ENCODE measurements at places on chromosomes 11 and 22.

DNA sequence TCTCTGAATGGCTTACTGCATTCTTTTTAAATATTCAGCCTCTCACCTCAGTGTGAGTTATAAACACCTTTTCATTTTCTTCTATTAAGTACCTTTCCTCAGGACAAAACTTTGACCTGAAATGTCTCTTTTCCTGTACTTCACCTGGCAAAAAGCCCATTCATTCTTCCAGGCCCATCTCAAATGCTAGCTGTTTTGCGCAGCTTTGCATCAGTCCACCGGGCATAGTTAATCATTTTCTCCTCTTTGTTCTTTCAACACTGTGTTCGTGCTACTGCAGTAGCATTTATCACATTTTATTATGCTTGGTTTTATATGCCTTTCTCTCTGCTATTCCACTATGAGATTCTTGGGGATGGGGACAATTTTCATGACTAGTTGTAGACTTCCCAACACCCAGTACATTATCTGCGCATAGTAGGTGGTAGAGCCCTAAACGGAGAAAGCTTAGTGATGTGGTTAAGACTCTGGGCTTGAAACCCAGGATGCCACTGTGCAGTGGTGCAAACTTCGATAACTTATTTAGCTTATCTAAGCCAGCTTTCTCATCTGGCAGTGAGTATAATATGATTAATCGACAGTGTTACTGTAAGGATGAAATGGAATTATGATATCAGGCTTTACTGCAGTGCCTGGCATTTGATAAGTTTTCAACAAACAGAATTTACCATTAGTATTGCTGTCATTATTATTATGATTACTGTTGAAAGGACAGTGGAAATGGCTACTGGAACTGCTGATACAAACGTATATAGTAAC lies 695.7 kb downstream of the NELL1 start:
- DNase-seq, result no peak

DNA sequence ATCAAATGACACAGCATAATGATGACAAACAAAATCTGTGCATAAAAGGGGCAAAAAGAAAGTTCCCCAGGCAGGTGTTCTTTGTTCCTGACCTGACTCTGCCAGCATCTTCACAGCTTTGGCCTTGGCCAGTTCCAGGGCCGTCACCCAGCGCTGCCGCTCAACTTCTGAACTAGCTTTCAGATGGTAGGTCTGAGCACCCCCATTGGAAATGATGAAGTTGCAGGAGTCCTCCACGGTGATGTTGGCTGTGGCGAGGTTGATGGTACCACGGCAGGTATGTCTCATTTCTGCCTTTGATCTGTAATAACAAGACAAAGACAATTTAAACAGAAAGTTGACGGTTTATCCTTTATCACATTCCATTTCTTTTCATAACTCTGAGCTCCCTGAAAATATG lies 5.3 kb downstream of the OSBP start:
- DNase-seq, result no peak

- no peak for DNase-seq
Observed at GRCh38 chr11:128909438-128910125, 18.4 kb downstream of the KCNJ5 start.

- no peak for DNase-seq
Observed at GRCh38 chr11:112617977-112618826, 343.0 kb upstream of the NCAM1 start.

GRCh38 chr11:45568049-45568448 lies 97.4 kb downstream of the CHST1 start:
- no peak for DNase-seq

GRCh38 chr11:2883640-2883978 lies 2.0 kb downstream of the CDKN1C start:
- no peak for DNase-seq

DNA sequence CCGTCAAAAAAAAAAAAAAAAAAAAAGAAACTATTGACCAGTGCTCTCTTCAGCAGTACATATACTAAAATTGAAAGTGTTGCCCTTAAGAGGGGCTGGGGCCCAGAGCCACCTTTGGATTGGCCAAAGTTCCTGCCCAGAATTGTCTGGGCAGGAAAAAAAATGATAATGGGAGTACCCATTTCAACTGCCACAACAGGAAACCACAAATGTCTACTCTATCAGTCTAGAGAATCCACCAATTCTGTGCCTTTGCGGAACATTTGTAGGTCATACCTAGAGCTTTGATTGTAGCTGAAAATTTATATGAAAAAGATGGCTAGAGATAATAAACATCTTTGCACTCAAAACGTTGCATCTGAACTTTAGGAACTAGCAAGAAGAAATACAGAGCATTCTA lies 69.4 kb downstream of the FAM76B start:
- DNase-seq, result no peak

DNA sequence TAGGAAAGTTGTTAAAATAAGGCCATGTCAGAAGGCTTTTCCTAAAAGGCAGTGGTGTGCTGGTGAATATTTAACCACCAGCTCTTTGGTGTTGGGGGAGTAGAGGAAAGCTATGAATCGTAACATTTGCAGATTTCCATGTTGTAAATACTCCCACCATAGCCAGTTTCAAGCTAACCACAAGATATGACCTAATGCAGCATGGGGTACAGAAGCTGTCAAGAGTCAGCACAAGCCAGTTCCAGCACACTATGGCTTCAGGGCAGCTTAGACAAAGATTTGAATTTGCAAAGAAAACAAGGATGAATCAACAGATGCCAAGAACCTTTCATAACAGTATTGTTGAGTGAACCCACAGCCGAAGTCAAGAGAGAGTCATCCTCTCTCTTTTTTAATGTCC lies 40.0 kb downstream of the COMMD9 start:
- DNase-seq, result no peak

GRCh38 chr11:17479284-17480214 lies 2.9 kb upstream of the ABCC8 start:
- DNase-seq, result no peak

DNA sequence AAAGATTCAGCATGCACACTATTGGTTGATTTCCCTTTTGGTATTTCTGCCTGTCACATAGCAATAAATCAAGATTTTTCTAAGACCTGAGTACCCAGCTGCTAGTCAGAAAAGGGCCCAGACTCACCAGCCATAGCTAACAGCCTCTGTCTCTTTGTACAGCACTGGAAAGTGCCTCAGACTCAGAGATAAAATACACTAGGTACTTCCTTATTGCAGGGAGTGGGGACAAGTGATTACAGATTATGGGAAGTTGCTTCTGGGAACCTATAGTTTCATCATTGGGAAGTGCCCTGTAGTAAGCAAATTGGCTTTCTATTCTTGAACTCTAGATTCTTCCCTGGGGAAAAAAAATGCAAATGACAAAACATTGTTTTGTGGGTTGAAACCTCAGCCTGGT lies at the start of gene CASP5:
TSS of gene CASP5 (minus strand) at position 166 of the 400 bp plus-strand sequence. CDS start at position 134, 32 bp downstream.
- DNase-seq, result no peak

GRCh38 chr11:15674756-15675155 lies 560.0 kb downstream of the INSC start:
- no peak for DNase-seq

DNA sequence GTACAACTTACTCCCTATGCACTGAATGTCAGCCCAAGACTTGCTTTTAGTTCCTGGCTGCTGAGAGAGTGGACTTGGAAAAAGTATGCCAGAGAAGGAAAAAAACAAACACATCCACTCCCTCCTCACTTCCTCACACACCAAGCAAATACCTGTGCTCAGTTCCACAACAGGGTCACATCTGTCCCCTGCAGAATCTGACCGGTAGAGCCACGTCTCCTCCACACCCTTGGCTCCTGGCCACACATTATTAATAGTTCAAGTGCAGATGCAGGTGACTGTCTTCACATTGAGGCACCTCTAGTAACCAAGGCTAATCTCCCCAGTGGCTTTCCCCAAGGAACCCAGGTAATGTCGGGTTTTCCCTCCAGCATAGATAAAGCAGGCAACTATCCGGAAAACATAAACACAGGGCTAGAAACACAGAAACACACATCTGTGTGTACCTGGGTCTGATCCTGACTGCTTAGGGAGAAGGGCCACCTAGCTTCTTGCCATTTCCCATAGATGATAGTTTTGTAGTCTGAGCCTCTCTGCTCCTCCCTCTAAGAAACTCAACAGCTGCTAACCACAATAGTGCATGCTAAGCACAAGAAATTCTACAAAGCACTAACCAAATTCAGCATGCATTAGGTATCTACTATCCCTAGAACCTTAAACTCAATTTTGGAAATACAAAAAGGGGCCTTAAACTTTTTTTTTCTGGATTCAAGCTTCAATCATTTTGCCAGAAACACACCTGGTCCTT lies 10.2 kb downstream of the SYTL2 start:
- no peak for DNase-seq

Data from naive thymus-derived CD4-positive, alpha-beta T cell (primary cell).